NCI-H774 (cell line): ENCODE measurements at places on chromosomes 3 and 15.

DNA sequence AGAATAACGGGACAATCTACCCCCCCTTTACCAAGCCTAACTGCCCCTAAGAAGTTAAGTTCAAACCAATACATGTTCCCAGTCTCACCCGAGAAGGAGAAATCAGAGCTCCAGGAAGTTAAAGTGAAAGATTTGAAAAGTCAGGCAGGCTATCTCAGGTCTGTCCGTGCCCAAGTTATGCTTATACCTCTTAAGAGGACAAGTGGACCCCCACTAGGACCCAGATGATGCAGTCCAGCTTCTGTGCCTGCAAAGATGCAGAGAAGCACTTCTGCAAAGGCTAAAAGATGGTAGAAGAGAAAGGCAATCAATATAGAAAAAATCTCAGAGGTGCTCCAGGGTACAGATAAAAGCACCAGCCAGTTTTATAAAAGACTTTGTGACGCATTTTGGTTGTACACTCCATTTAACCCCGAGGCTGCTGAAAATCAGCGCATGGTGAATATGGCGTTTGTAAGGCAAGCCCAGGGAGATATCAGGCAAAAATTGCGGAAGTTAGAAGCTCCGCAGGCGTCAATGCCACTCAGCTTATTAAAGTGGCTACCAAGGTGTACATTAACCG, 9.8 kb upstream of the SLC9C1 start:
- DNase-seq: no peak

GRCh38 chr3:153311541-153311940, 149.5 kb downstream of the RAP2B start:
- DNase-seq: no peak

DNA sequence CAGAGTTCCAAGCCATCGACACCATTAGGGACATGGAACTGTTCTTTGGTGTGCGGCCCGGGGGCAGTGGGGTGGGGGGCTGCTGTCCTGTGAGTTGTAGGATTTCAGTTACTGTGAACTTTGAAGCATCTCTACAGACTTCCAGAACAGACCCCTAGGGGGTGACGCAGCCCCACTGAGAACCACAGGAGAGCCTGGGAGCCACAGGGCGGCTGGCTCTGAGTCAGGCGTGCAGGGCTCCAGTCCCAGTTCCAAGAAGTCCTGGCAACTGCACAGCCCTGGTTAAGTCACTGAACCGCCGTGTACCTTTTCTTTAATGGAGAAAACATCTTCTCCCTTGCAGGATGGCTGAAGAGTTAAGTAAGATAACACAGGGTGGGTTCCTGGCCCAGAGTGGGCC, 23.5 kb upstream of the LRTM1 start:
- no peak for DNase-seq

DNA sequence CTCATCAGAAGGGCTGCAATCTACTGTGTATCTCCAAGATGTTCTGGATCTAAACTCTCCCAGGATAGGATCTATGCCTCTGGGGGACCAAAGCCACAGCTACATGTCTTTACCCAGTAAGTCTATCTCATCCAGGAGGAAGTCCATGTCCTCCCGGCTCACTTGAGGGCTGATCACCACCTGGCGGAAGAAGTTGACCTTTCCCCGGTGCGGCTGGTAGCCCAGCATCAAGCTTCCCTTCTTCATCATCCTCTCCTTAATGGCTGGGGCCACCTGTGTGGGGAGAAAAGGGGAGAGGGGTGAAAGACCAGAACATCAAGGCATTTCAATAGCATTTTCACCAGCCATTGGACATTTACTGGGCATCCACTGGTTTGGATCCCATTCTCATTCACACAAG, 121.7 kb downstream of the TGFBR2 start:
- DNase-seq: no peak

- DNase-seq: no peak
These were observed 59.4 kb upstream of the TMC3 start for GRCh38 chr15:81433462-81433861.

DNA sequence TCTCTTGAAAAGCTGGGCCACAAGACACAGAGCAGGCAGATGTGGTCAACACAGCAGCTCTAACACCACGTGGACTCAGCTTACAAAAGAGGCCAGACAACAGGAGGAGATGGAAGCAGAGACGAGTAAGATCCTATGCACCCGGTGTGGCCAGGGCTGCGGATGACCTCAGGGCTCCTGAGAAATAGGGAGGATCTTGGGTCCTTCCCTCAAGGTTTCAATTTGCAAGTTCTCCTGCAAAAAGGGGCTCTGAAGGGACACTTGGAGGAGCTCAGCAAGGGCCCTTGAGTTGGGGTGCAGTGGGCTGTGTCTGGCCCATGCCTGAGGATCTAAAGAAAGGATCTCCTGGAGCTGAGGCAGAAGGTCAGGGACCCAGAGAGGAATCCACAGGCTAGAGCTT, 249.5 kb upstream of the IGF1R start:
- DNase-seq: no peak
